Testis (tissue), 5 donors: ENCODE measurements at places on chromosomes 3 and 15.

DNA sequence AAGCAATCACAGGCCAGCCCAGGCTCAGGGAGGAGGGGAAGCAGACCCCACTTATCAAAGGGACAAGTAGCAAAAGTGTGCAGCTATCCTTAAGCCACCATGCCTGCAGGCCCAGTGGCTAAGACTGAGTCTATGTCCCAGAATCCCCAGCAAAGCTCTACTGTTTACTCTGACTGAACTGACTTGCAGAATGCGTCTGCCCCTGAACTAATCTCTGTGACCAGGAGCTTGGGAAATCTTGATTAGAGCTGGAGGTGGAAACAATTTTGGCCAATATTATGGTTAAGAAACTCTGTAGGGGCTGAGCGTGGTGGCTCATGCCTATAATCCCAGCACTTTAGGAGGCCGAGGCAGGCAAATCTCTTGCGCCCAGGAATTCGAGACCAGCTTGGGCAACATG lies 22.6 kb downstream of the DPH3 start:
- no peak for DNase-seq

DNA sequence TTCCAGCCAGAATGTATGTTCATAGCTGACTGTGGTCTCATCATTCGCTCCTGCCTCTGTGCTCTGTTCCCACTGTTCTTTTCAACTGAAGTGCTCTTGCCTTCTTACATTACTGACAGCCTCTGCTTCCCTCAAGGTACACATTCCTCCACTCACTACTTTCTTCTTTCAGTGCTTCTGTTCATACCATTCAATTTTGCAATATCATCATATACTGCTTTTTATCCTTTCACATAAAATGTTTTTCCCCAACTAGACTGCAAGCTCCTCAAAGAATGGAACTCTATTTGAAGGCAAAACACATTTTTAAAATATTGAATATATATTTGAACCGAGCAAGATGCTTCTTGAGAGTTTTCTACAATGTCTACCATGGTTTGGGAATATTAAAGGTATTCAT lies 291.1 kb downstream of the CTNNB1 start:
- no peak for DNase-seq

DNA sequence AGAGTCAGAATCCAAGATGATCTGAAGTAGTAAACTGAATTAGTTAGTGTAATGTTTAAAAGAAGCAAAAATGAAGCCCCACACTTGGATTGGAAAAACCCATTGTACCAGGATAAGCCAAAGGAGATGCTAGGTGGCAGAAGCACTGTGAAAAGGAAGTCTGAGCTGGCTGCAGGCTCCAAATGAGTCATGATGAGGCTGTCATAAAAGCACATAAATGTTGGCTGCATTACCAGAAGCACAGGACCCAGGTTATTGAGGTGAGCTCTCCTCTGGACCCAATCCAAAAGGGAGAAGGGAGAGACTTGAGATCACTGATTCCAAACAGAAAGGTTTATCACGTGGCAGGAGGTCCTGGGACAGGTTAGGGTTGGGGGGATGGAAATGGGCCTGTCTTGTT lies 3.2 kb upstream of the ACAN start:
- DNase-seq = no peak

DNA sequence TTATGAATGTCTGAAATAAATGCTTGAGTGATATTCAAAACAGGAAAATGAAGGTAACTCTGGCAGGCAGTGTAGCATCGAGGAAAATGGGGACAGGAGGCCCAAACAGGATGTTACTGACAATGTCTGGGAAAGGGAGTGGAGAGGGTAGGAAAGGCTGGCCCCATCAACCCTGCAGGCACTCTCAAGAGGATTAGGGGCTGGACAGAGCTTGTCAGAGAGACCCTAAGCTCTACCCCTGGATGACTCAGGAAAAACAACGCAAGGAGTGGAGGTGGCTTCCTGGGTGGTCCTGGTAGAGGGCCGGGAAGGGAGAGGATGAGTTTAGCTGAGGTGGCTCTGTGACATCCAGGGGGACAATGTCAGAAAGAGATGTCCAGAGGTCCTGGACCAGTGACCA lies 106.0 kb downstream of the RYK start:
- DNase-seq = no peak

DNA sequence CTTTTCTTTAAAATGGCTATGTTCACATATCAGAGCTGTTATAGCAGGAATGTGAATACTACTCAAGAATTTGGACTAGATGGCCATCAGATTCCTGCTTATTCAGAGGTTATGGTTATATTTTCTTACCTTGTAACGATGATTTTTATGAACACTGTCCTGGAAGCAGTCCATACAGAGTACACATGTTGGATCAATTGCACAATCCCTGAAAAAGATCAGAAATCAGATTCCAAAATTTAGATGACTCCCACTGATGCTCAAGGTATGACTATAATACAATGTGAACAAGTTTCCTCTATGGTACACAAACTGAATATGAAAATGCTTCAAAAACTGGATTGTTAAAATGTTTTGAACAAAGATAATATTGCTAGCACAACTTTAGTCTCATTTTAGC lies 23.3 kb downstream of the UBR1 start:
- no peak for DNase-seq

GRCh38 chr3:100899440-100900091 lies 93.7 kb downstream of the ABI3BP start:
- DNase-seq = no peak
